ENCODE measurements at places on chromosomes 3 and 15.
A peak's percentile ranks its signal among the peaks of the same experiment; 100 is the strongest.

- DNase-seq = no peak
These were observed 10.4 kb downstream of the ARMC8 start for GRCh38 chr3:138197524-138197923.

DNA sequence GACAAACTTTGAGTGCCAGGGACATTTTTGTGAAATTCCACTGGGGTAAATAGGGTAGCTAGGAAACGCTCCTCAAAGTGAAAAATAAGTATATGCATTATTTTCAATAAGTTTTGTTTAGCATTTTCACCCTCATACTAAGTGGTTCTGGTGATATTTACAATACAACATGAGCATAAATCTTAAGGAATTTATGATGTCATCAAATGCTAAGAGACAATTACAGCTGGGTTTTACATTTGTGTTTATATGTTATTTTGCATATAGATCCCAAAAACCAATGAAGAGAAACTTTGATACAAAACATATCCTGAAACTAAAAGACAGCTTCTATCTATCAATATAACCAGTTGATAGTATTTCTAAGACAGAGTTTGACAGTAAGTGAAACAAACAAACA, 323.1 kb downstream of the ZBTB20 start:
- no peak for DNase-seq

GRCh38 chr3:143171141-143171980, 51.8 kb downstream of the CHST2 start:
- no peak for DNase-seq

DNA sequence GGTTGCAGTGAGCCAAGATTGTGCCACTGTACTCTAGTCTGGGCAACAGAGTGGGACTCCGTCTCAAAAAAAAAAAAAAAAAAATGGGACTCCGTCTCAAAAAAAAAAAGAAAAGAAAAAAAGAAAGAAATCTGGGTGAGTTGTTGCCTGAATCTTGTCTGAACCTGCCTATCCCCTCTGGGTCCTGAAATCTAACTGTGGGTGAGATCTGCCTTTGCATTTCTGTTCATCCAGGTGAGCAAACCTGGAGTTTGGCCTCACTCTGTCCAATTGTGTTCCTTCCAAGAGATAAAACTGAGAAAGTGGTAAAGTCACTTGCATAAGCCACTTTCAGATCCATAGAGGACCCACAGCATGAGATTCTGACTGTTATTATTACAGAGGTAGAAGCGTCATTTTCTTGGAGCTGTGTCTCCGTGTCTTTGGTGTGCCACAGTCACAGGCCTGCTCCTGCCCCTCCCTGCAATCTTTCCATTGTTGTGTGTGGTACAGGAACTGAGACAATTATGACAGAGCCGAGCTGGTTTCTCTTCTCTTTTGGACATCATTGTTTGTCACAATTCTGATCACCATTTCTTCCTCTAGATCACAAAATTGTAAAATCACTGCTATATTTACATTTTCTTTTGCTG, 235.9 kb downstream of the LPP start:
- DNase-seq = peak; percentile 76

DNA sequence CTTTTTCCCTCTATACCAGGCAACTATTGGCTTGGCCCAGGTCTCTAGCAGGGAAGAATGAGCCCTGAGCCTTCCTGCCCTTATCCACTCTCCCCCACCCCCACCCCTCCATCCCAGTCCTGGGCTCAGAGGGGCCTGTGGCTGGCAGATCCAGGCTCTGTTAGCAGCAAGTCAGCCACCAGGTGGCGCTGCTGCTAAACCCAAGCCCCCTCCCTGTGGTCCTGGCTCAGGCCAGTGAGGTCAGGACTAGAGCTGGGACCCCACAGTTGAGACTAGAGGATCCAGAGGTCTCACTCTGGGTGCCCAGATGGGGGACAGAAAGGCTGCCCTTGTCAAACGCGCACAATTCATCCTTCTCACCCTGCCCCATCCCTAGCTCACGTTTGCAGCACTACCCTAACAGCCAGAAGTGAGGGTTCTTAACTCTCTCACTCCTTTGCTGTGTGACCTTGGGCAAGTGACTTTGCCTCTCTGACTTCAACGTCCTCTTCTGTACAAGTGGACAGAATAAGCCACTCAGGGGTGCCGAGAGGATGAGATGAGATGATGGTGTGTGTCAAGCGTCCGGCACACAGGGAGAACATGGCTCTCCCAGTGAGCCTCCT, 46.8 kb upstream of the SLC6A1 start:
- peak; percentile 19 for DNase-seq

DNA sequence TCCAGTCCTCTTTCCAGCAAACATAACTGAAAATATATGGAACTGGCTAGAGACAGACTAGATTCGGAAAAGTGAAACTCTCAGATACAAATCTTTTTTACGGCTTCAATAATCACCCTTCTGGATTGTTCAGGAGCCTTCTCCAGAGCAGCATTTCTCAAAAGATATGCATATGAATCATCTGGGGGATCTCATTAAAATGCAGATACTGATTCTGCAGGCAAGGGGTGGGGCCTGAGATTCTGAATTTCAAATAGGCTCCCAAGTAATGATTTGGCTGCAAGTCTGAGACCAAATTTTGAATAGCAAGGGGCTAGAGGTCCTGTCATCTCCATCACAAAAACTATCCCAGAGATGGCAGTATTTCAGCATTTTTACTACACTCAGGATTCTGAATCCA, 165.4 kb downstream of the CTNNB1 start:
- no peak for DNase-seq

- no peak for DNase-seq
These were observed 9.2 kb downstream of the PTX3 start for GRCh38 chr3:157445857-157446256.

DNA sequence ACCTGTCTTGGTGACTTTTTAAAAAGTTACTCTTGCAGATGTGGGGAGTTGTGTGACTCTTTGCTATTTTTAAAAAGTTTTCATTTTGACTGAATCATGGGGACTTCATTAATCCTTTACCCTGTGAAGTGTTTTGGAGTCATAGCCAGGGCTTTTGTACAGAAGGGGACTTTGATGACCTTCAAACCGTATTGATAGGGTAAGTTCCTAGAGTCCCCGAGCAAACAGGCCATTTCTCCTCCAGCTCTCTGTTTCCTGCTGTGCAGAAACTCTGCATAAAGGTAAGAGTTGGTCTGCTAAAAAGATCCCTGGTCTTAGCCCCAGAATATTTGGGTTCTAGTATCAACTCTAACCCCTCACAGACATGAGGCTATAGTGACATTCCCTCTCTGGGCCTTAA, 170.8 kb upstream of the BCL6 start:
- no peak for DNase-seq

DNA sequence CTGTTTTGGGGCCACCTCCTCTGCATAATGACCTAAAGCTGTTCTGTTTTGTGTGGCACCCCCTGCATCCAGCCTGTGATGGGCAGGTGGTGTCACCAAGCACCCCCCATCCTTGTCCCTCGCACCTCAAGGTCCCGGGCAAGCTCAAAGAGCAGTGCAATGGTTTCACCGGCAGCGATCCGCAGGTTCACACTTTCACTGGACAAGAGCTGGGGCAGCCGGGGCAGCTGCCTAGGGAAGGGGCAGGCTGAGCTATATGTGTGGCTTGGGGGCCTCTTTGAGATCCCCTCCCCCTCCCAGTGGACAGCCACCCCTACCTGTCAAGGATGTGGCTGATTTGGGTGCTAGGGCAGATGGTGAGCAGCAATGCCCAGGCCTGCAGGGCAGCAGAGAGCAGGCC, 3.1 kb downstream of the IFRD2 start:
- DNase-seq = no peak

DNA sequence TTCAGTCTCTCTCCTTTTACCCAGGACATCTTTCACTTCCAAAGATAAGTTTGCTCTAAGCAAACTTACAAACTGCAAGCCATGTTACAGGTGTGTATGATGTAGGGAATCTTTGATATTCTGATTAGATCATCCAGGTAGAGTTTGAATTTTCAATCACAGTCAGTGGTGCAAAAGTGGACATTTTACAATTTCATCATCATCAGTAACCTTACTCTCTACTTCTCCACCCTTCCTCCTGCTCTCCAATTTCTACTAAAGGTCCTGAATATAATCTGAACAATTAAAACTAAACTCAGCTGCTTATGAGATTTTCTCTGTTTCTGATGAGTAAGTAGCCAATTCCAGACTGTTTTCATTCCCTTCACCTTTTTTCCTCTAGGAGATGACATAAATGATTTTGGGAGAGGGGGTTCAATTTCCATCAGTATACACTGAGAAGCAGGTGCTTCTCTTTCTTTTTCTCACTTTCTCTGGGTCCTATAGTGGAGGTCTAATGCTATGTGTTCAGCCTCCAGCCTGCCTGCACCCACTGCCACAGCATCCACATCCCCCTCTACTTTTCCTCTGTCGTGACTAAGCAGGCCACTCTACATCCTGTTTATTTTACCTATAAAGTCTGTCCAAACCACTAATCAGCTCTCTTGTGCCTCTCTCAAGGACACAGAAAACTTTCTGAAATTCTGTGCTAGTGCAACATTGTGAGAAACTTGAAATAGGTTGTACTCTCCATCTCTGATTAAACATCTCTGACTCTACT, 27.6 kb downstream of the SUCNR1 start:
- no peak for DNase-seq

- DNase-seq = no peak
These were observed 42.8 kb upstream of the NSMCE3 start for GRCh38 chr15:29312387-29312786.

- no peak for DNase-seq
These were observed 24.0 kb downstream of the TFRC start for GRCh38 chr3:196057760-196058331.

GRCh38 chr3:14796403-14797077, 22.2 kb upstream of the FGD5 start:
- DNase-seq = no peak

DNA sequence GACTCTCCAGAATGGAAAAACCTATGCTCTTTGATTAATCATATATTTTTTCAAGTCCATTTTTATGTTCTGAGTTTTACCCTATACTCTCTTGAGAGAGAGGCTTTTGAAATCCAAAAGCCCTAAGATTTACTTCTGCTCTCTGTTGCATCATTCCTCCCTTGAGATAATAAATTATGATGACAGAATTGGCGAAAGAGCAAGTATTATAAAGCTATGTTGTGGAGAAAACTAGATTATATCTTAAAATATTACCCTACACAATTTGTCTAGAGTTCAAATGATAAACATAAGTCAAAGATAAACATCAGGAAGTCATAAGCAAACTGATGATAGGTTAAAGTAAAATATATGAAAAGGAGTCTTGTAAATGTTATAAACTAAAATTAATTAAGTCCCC, 293.4 kb upstream of the MME start:
- DNase-seq = no peak

- DNase-seq = peak; percentile 1
These were observed 129.8 kb downstream of the SATB1 start for GRCh38 chr3:18295171-18295920.
